Activated T-helper 1 cell treated with anti-CD3 and anti-CD28 coated beads, Interleukin-2, amount 50 U/mL, for 16 hours (primary cell): ENCODE measurements at places on chromosomes 12 and 14.
A peak's percentile ranks its signal among the peaks of the same experiment; 100 is the strongest.

DNA sequence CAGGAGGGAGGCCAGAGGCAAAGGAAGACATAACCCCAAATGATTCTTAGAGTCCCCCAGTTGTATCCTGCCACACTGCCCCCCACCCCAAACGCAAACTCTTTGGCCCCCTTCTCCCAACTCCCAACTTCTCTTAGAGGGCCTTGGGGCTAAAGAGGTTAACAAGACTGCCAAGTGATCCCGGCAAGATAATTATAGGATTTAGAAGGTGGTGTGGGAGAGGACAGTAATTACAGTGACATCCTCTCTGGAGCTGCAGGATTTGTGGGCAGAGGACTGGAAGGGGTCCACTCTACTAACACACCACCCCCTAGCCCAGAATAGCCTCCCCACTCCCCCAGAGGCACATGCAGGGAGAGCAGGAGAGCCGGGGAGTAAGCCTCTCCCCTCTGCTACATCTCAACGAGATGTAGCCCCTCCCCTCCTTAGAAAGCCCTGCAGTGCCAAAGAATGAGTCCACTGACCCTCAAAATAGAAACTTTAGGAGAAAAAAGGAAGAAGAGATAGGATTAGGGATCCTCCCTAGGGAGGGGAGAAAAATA lies 5.3 kb upstream of the GDF11 start:
- DNase-seq, result no peak

GRCh38 chr12:1928439-1929121 lies 10.1 kb upstream of the CACNA2D4 start:
- no peak for DNase-seq

DNA sequence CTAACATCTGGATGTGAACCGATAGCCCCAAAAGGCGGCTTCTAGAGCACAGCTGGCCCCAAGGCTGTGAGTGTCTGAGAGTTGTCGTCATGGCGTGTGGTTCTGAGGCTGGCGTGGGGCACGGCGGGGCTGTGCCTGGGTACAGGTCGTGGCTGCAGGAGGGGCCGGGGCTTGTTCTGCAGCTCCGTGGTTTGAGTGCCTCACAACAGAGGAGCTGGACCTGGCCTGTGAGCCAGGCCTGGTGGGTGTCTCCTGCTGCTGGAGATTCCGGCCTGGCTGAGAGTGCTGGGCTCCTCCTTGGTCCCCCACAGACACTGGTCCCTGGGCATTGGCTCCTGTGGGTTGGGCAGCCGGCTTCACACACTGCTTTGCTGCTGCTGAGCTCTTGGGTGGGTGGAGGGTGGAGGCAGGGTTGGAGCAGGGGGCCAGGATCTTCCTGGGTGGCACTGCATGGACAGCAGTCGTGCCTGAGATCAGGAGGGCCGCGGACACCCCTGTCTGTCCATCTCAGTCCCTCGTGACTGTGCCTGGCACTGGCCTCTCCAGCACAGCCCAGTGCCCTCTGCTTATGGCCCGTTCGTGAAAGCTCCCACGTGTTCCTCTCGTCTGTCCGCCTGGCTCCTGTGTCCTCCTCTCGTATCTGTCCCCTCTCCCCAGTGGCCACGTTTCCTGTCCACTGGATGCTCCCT lies 31.8 kb upstream of the TEX22 start:
- no peak for DNase-seq

DNA sequence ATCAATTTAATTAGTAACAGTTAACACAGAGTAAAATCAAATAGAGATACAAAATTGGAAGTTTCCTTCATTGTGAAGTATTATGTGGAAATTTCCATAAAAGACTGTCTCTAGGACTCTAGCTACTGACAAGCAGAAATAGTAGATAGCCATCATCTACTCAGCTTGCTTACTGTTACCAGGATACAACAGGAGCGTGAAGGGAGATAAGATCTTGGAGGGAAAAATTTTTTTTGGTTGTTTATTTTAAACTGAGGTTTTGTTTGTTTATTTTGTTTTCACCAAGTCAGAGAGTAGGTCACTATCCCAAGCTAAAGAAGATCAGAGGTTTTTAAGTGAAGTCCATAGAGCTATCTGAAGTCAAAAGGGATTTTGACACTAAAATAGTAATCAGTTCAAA lies 861.3 kb upstream of the MGAT4C start:
- no peak for DNase-seq

- DNase-seq, result no peak
Measured at GRCh38 chr14:60174352-60175254, 9.4 kb upstream of the DHRS7 start.

- no peak for DNase-seq
Measured at GRCh38 chr12:85679296-85679695, 156.9 kb downstream of the RASSF9 start.

DNA sequence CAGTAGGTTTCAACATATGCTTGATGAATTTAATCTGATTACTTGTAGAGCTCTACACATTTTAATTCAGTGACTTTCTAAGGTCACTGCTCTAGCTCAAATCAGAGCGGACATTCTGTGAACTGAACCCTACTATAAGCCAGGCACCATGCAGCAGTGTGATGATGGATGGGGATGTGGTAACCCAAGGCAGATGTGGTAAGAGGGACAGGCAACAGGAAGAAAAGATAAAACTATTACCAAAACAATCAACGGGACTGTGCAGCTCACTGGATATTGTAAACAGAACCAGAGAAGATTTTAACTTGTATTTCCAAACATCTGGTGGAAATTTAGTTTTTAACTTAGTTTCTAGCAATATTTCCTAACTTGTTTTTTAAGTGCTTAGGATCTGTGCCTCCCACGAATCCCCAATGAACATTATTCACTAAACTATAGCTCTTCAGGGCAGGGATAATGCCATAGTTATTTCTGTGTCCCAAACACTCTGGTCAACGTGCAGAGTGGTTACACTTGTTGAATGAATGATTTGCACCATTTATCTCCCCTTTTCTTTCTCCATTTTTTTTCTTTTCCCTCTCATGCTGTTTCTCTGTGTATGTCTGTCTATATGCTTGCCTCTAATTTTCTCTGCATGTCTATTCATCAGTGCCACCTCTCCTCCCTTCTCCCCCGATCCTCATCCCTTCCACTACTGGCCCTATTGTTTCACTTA lies 3.0 kb downstream of the ERO1A start:
- no peak for DNase-seq

DNA sequence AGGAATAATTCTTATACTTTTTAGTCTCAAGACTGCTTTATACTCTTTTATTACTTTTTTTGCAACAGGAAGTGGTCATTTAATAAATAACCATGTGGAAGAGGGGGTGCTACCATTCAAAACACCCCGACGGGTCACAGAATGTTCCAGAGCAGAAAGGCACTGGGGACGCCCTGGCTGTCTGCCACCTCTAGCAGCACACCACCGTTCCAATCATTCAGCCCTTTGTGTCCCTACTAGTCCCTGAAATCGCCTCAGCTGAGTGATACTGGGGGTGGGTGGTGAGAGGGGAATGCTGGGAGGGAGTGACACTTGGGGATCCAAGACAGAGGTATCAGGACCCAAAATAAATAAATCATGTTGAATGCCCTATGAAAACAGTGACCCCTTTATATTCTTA lies 52.4 kb downstream of the MON2 start:
- DNase-seq, result no peak

- no peak for DNase-seq
Measured at GRCh38 chr14:79991866-79992265, 219.4 kb downstream of the DIO2 start.

DNA sequence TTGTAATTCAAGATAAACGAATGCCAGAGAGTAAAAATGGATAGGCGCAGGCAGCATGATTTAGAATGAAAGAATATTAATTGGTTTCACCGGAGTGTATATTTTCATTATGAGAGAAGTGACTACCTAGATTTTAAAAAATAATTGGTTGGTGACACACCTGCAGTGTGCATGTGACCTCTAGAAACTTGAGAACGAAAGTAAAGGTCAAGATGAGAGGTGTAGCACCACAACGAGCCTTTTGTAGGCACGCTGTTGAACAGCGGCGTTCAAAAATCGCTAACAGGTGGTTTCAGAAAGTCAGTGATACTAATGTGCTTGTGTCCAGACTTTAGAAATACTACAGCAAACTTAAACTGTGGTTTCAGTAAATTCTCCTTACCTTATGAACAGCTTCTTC lies 123.8 kb downstream of the NPAS3 start:
- DNase-seq, result no peak

DNA sequence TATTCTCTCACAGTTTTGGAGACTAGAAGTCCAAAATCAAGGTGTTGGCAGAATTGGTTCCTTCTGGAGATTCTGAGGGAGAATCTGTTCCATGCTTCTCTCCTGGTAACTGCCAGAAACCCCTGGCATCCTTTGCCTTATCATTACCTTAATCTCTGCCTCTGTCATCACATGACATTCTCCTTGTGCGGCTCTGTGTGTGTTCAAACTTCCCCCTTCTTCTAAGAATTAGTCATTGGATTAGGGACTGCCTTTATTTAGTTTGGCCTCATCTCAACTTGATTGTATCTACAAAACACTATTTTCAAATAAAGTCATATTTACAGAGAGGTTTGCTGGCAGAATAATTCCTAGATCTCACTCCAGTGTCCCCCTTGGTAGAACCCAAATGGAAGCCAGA lies 68.9 kb downstream of the ZNF641 start:
- no peak for DNase-seq

- no peak for DNase-seq
Measured at GRCh38 chr12:120988658-120989057, 10.3 kb downstream of the HNF1A start.

- no peak for DNase-seq
Measured at GRCh38 chr14:28754209-28754985, 12.2 kb upstream of the FOXG1 start.

- DNase-seq, result peak; percentile 4
Measured at GRCh38 chr14:50667684-50667995, 466 bp downstream of the SAV1 start.
